ENCODE measurements at places on chromosomes 11 and 22.
A peak's percentile ranks its signal among the peaks of the same experiment; 100 is the strongest.

DNA sequence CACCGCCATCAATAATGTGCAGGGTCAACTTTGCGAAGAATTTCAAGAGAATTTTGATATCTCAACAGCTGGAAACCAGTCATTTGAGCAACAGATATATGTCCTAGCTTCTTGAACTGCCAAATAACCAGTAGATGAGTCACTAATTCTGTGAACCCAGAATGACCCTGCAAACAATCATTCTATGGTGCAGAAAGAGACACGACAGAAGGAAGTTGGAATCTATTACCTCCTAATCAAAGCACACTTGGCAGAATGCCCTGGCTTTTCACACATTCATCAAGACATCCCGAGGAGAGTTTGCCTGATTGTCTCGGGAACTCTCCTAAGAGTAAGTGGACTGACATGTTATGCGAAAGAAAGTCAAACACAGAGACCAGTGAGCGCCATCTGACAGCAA lies 621.1 kb downstream of the OPCML start:
- no peak for DNase-seq

- peak; percentile 48 for DNase-seq
These were observed 2.9 kb upstream of the ADAMTS8 start for GRCh38 chr11:130431331-130431773.

DNA sequence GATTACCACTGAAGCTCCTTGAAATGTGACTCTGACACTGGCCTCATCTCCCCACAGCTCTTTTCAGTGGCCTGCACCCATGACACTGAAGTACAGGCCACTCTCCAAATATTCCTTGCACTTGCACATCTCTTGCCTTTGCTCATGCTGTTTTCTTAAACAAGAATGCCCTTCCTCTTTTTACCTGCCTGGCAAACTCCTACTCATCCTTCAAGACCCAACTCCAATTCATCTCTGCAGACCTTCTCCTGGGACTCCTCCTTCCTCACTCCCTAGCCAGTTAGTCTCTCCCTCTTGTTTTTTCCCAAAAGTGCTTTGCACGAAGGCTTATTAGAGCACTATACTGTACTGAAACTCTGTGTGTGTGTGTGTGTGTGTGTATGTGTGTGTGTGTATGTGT lies 2.6 kb downstream of the KCNE3 start:
- no peak for DNase-seq

GRCh38 chr11:65645710-65646109 lies 7.8 kb downstream of the SIPA1 start:
- DNase-seq: no peak

- no peak for DNase-seq
These were observed 77.8 kb downstream of the MN1 start for GRCh38 chr22:27723708-27724107.

DNA sequence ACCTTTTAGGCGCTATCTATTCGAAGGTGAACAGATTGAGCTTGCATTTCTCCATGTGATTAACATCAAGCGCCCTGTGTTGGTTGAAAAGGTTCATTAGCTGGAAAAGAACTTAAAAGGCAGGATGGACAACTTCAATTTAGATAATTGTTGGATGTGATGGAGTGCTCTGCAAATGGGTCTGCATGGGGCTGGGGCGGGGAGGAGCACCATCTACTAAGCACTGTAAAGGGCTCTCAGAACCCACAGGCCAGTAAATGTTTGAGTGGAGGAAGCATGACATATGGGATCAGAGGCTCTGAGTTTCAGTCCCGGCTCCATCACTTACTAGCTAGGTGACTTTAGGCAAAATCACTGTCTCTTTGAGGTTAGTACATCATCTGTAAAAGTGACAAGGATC lies 28.2 kb downstream of the ARL14EP start:
- no peak for DNase-seq

DNA sequence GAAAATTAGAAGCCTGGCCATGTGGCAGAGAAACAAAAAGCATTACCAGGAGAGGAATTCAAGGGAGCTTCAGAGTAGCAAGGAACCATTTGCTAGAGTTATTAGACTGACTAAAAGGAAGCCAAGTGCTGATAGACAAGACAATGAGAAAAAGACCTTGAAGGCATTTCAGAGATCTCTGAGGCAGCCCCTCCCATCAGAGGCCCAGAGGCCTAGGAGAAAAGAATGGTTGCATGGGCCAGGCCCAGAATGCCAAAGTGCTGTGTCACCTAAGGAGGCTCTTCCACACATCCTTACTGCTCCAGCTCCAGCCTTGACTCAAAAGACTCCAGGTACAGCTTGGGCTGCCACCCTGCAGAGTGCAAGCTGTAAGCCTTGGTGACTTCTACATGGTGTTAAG lies 61.8 kb upstream of the POU2AF2 start:
- DNase-seq: no peak

DNA sequence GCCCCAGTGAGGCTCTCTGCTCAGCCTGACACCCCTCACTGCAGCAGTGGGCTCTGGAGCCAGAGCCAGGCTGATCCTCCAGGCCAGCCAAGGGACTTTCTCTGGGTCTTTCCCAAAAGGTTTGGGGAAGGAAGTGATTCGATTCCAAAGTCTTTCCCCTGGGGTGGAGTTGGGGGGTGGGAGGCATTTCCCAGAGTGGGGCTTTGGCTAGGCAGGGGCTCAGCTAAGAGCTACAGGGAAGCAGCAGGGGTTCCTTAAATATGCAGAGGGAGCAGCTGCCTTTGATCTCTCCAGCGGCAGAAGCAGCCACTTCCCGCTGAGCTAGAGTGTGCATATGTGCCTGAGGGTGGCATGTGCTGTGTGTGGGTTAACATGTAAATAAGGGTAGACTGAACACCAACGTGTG lies 192.9 kb downstream of the INSC start:
- no peak for DNase-seq

GRCh38 chr11:72091292-72091691 lies 10.6 kb downstream of the LRRC51 start:
- DNase-seq: peak; percentile 46

- DNase-seq: no peak
These were observed 29.3 kb upstream of the LIPT2 start for GRCh38 chr11:74522776-74523175.

DNA sequence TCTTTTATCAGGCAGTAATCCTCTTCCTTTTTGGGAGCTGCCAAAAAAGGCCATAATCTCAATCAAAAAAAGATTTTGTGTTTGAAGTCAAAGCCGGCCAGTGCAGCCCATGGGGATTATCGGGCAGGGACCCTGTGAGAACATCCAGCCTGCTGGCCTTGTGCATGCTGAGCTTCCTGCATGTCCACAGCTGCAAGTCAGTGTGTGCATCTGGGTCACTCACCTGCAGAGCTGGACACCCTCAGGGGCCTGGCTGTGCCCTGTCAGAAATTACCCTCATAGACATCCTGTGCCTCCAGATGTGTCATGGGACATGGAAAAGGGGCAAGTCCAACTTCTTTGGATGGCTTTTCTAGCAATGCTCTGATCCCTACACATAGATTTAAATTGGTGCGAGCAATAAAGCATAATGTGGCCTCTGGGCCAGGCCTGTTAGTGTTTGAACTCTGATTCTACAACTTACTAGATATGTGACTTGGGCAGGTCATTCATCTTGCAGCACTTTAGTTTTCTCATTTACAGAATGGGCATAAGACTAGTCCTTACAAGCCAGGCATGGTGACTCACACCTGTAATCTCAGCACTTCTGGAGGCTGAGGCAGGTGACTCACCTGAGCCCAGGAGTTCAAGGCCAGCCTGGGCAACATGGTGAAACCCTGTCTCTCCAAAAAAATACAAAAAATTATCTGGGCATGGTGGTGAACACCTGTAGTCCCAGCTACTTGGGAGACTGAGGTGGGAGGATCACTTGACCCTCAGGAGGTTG lies 81.6 kb upstream of the LARGE1 start:
- no peak for DNase-seq

DNA sequence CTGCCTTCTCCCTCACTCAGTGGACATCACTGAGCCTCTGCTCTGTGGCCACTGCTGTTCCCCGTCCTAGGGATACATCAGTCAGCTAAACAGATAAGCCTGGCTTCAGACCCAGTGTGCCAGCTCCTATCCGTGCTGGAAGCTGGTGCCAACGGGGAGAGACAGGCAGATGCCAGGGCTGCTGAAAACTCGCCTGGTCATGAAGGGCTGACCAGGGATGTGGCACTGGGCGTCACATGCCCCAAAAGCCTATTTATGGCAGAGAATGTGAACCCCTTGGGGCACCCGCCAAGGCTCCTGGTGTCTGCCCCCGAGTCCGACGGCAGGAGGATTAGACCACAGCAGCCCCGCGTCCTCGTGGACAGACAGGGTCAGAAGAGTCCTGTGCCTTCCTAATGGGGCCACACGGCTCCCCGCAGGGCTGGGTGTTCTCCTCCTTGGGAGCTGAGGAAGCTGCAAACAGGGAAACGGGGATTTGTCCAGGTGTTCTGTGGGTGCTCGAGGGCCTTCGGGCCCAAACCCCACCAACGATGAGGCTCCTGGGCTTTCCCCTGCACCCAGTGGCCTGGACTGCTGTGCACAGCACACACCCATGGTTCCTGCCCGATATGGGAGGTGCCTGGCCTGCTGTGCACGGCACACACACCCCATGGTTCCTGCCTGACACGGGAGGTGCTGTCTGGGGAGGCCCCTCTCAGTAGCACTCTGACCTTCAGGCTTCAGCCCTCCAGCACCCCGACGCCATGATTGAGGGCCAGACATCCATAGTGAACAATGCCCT lies 19.9 kb downstream of the ANO1 start:
- no peak for DNase-seq

GRCh38 chr22:50251477-50252081 lies 514 bp upstream of the HDAC10 start:
- DNase-seq: no peak

- DNase-seq: no peak
These were observed 1.0 kb downstream of the POU2AF3 start for GRCh38 chr11:111299101-111300026.

- no peak for DNase-seq
These were observed 389.3 kb downstream of the KCNA4 start for GRCh38 chr11:29627541-29627940.

GRCh38 chr11:12069066-12069676 lies 41.2 kb upstream of the MICAL2 start:
- DNase-seq: no peak

- no peak for DNase-seq
These were observed 36.3 kb downstream of the ETS1 start for GRCh38 chr11:128551058-128551457.

DNA sequence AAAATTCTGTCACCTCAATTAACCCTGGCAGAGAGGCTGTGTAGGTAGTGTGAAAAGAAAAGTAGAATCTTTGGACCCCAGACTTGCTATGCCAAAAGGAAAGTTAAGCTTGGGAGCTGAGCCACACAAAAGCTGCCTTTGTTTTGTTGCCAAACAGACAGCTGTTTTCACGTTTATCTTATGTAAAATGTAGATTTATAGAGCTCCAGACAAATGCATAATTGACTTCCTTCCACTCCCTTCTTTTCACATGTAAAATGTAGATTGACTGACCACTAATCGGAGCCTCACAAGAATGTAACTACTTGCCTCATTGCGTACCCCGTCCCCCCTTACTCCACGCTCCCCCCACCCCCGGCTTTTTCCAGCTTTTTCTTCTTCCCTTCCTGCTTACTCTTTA lies 2302.2 kb upstream of the RAG2 start:
- DNase-seq: no peak

GRCh38 chr11:35571696-35572095 lies 46.3 kb upstream of the PAMR1 start:
- DNase-seq: no peak

GRCh38 chr11:119691701-119692539 lies 37.1 kb downstream of the NECTIN1 start:
- no peak for DNase-seq

DNA sequence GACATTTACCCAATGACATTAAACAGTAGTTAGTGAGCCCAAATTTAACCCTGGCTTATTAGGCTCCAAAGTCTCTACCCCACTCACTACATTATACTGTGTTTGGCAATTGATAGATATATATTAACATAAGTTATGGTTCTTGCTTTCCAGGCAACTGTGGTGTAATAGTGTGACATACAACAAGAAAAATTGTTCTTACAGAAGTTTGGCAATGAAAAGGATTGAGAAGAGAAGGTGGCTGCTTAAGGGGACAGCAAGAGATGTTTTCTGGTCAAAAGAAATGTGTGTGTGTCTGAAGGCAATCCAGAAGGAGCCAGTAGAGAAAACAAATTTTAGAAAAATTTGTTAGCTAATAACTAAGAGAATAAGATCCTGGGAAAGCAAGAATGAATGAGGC lies 132.4 kb downstream of the SWAP70 start:
- no peak for DNase-seq

DNA sequence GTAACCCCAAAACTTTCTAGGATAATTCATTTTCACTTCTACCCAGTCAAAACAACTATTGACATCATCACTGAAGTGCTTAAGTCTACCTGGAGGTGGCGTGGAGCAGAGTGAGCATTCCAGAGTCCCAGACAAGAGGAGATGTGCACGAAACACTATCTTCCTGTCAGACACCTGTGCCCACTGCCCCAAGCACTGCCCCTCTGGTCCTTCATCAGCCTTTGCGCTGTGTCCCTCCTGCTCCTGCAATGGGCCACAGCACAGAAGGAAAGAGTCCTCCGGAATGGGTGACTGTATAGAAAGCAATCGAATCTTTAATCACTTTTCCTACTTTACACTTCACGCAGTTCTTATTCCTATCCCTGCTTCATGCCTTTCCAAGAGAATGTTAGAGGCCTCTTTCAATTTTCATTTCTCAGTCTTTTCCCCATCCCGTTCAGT lies 512 bp upstream of the GRIA4 start:
- DNase-seq: no peak

GRCh38 chr22:34236527-34236926 lies 316.3 kb upstream of the LARGE1 start:
- DNase-seq: no peak

DNA sequence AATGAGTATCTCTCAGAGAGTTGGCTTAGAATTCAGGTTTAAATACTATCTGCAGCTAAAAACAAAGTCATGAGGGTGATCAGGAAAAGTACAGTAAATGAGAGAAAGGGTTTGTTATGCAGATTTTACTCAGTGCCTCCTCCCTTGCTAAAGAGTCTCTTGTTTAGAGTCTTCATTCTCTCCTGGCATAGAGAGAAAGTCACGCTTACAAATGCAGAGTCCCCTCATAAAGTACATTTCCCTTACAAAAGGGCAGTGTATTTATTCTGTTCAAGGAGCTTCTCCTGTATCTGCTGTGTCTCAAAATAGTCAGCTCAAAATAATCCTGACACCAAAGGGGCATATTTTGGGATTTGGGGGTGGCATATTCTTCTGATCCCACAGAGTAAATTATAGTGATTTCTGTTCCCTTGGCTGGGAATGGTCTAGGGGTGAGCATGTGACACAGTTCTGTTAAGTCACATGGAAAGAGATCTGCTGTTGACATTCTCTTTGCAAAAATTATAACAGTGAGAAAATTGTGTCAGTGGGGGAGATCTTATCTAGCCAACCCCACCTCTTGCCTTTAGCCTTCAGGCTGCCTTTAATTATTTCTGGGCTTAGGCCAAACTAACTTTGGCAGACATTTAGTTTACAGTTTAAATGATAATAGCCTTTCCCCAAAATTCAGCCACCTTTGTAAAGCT lies 102.9 kb downstream of the MTNR1B start:
- DNase-seq: no peak

- no peak for DNase-seq
These were observed at the start of gene SLC25A18 for GRCh38 chr22:17562906-17563870. Gene SLC25A18 (plus strand): TSS chr22:17563498. CDS start chr22:17579945, 16,447 bp downstream.

All from activated T-helper 9 cell treated with anti-CD3 and anti-CD28 coated beads, Interleukin-2, amount 50 U/mL, for 16 hours (primary cell).